ENCODE measurements at places on chromosomes 5 and 9.

DNA sequence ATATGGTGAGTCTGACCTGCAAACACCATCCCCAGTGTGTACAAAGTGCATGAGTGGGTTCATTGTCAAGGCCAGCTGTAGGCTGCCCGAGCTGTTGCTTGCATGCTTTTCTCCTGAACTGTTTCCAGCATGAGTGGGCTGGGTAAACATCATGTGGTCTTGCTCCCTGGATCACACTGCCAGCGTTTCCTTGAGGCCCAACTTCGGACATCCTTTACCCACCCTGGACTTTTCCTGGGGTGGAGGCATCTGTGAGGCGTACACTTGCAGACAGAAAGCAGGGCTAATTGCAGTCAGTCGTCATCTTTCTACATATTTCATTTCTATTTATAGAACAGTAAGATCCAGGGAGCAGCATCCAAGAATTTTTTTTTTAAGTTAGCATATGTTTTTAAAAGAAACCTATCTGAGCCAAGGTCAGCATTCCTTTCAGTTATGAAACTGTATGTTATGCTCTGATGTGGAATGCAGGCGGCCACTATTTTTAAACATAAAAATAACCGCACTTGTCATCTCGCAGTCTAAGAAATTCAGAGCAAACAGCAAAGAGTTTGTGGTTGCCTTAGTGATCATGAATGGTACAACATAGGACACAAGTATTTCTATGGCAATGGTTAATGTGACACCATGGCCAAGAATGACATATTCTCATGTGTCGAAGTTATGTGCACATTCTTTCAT lies 106.5 kb upstream of the DMRT1 start:
- peak; percentile 84 for DNase-seq

- DNase-seq: no peak
Observed at GRCh38 chr5:77171141-77171910, 39.2 kb upstream of the PDE8B start.

GRCh38 chr5:132065351-132065937 lies 5.0 kb downstream of the IL3 start:
- DNase-seq: no peak

DNA sequence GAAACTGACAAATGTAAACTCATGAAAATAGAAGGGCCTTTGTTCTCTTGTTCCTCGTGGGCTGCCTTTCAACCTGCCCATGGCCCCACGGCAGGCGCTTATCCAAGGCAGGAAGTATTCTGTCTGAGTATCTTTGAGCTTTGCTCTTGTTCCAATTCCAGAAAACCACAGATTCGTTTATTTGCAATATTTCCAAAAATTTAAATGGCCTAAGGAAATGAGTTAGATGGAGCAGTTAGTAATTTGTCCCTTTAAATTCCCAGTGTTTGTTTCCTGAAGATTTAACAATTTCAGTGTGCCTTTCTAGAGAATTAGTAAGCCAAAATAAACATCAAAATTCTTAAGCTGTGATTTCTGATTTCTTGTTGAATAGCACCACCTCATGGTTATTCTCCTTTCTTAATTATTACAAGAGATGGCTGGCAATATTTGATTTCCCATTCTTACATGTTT lies 299.4 kb upstream of the RASA1 start:
- peak; percentile 82 for DNase-seq

GRCh38 chr9:93673839-93674334 lies 97.5 kb downstream of the PHF2 start:
- DNase-seq: no peak

DNA sequence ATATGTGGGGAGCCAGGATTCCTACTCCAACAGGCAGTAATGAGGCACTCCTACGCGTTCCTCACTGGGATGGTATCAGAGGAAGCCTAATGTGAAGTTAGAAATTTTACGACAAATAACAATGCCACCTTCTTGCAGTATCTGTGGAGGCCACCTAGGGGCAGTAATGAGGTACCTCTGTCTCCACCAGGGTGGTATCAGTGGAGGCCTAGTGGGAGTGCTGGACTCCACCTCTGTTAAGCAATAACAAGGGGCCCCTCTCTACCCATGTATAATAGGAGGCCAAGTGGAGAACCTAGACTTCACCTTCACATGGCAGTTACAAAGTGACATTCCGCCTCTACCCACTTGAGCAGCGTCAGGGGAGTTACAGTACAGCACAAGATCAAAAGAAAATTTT lies 147.9 kb downstream of the PLPPR1 start:
- DNase-seq: no peak

DNA sequence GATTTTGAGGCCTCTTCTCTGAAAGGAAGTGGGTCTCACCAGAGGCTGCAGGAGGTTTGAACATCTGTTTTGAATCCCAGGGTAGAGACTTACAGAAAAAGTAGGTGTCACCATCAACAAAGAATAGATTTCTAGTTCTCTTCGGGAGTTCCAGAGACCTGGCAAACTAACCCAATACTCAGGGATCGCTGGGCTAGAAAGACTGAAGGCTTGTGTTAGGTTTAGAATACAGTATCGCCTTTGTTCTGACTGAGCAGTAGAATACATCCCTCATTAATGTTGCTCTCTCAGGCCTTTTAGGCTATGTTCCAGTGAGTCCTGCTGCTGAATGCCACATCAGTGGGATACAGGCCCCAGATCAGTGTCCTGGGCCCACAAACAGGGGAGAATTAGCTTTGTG lies 27.2 kb downstream of the RUSC2 start:
- peak; percentile 99 for DNase-seq

GRCh38 chr9:94758880-94759279 lies 32.4 kb downstream of the AOPEP start:
- DNase-seq: no peak

GRCh38 chr5:153594785-153595184 lies 104.3 kb downstream of the GRIA1 start:
- no peak for DNase-seq

- no peak for DNase-seq
Observed at GRCh38 chr9:130330202-130330862, 64.8 kb downstream of the HMCN2 start.

GRCh38 chr5:153130296-153130695 lies 360.2 kb upstream of the GRIA1 start:
- no peak for DNase-seq

GRCh38 chr5:69189162-69190086 lies at the start of gene CENPH:
Gene CENPH, plus strand, starts transcription at chr5:69189583. Its CDS starts 52 bp downstream, at chr5:69189635.
- DNase-seq: peak; percentile 86

DNA sequence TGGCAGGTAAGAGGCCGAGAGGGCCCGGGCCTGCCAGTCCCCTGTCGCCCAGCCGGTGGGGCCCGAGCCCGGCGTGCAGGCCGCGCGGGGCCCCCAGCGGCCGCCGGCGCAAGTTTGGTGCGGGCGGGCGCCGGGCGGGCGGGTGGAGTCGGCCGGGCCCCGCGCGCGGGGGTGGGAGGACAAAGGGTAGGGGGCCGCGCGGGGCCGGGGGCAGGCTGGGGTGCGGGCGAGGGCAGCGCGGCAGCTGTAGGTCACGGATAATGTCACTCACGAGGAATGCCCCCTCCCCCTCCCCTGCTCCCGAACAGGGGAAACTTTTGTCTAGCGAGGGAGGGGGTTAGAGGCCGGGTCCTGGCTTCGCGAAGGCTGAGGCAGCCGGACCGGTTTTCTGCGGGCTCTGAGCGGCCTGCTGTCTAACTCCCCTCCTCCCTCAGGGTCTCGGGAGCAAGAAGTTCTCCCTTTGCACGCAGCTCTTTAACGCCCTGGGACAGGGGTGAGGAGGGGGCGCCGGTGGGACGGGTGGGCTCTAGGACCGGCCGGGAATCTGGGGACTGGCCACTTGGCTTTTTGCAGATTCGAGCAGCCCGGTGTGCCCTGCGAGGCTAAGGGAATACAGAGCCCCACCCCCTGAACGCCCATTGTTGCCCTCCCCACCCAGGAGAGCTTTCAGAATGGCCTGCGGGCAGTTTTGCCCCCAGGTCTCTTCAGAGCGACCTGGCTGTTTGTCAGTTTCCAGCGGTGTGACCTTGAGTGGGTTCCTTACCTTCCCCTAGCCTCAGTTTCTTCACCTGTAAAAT lies 21.3 kb upstream of the NDST1 start:
- peak; percentile 55 for DNase-seq

GRCh38 chr9:2453106-2453505 lies 168.5 kb upstream of the VLDLR start:
- DNase-seq: no peak

- peak; percentile 3 for DNase-seq
Observed at GRCh38 chr5:68381909-68382308, 166.4 kb downstream of the PIK3R1 start.

DNA sequence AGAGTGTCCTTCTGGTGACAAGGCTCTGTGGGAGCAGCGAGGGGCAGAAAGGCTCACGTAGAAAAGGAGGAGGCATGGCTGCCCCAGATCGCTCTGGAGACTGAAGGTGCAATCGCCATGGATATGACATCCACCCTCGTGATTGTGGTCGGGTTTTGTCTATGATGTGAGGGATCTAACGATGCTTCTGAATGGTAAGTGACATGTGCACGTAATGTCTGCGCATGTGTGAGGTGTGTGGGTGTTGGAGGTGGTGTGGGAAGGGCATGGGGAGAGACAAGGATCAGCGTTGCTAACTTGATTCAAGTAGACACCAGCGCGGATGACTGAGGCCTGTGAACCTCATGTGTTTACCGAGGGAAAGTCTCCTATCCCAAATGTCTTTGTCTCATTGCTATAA lies 20.2 kb downstream of the IRX1 start:
- DNase-seq: no peak

- no peak for DNase-seq
Observed at GRCh38 chr9:21974722-21975409, 19.3 kb downstream of the CDKN2A start.

DNA sequence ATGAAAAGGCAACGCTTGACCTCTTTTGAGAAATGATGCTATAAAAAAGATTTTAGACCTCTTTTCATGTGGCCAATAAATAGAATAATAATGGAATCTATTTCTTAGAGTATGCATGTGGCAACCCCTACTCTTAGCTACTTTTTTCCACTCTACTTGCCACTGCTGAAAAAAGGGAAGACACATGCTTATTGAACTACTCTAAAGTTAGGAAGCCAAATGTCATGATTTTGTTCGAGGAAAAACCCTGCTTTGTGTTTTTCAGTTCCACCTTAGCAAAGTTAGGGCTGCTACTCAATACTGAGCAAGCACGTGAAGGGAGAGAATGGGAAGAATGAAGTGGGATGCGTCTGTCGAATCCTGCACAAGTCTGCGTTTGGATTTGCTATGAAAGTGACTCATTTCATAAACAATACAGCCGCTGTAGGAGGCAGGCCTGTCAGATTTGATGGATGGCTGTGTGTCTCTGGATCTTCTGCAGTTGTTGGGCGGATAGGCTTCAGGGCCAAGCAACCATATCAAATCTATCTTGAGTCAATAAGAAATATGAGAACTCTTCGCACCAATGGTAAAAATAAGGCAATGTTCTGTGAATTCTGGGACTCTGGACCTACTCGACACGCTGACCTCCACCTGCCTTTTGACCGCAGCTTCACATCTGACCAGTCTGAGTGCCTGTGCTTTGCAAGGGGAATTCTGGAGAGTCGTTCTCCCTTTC lies 333.6 kb downstream of the PIK3R1 start:
- no peak for DNase-seq

GRCh38 chr9:80569236-80569635 lies 997.5 kb downstream of the TLE4 start:
- DNase-seq: no peak
